ENCODE measurements at places on chromosomes 13 and 19.

DNA sequence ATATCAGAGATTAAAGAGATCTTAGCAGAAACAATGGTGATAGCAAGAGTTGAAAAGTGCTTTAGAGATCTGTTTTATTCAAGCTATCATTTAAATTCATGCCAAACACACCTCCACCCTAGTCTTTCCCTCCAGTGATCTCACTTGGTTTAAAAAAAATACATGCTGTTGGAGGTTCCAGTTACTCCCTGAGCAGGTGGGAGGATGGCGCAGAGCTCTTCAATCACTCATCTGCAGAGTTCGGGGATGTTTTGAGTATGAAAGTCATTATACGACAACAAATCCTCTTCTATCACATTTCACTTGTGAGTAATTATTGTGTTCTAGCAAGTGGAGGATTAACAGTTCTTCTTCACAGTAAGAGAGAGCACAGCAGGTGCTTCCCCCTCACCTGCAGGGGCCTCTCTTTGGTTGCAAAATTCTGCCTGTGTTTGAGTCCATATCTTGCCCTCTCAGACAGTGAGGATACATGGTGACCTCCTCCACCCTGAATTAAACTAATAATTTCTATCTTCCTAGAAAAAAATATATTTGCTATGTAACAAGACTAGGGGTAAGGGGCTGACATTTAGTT lies 376.7 kb downstream of the LIG4 start:
- DNase-seq = no peak

DNA sequence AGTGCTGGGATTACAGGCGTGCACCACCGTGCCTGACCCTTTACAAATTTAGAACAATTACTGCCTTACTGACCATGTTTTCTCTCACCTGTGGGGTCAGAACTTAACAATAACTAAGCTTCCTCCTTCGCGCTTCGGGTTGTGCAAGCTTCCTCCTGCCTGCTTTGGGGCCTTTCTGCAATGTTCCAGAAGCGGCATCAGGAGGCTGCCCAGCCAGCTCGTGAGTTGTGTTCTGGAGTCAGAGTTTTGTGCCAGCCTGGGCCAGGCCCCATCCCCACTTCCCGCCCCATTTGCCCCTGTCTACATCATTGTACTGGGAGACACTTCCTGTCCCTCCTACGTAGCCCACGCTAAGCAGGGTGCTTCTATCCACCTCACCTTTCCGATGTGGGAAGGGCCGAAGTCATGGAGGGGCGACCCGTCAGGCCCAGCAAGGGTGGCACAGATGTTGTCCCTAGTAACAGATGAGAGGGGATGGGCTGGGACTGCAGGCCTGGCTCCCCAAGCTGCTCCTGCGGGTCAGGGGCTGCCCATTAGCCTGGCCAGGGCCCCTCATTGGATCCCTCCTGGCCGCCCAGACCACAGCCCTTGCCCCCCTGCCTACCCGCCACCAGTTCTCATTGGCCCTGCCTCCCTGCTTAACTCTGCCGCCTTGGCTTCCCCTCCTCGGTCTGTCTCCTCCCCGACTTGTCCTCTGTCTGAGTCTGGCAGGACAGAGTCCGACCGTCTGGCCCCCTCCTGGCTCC lies 13.4 kb downstream of the UHRF1 start:
- DNase-seq = no peak

DNA sequence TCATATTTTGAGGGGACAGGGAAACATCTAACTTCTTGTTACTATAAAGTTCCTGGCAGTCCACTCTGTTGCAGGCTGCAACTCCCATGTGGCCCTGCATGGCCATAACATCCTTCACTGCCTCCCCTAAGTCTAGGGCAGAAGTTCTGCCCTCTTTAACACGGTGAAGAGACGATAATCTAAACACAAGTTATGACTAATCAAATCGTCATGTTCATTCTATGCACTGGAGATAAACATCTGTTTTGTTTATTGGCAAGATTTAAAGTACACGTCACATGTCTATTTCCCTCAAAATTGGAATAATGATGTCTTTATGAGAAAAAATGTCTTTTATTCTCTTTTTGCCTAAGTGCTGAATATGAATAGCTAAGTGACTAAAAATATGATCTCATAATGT lies 1629.4 kb downstream of the PCDH9 start:
- DNase-seq = no peak

- peak; percentile 58 for DNase-seq
Measured at GRCh38 chr19:5690955-5691821, 1.1 kb downstream of the RPL36 start.

GRCh38 chr13:44259045-44260027 lies 114.3 kb upstream of the SERP2 start:
- peak; percentile 93 for DNase-seq

- DNase-seq = no peak
Measured at GRCh38 chr19:32437096-32437495, 31.5 kb downstream of the DPY19L3 start.

- DNase-seq = peak; percentile 83
Measured at GRCh38 chr19:9586764-9587163, 2.5 kb upstream of the ZNF121 start.

Data from KBM-7 (cell line).